ENCODE measurements at places on chromosomes 12 and 14.

DNA sequence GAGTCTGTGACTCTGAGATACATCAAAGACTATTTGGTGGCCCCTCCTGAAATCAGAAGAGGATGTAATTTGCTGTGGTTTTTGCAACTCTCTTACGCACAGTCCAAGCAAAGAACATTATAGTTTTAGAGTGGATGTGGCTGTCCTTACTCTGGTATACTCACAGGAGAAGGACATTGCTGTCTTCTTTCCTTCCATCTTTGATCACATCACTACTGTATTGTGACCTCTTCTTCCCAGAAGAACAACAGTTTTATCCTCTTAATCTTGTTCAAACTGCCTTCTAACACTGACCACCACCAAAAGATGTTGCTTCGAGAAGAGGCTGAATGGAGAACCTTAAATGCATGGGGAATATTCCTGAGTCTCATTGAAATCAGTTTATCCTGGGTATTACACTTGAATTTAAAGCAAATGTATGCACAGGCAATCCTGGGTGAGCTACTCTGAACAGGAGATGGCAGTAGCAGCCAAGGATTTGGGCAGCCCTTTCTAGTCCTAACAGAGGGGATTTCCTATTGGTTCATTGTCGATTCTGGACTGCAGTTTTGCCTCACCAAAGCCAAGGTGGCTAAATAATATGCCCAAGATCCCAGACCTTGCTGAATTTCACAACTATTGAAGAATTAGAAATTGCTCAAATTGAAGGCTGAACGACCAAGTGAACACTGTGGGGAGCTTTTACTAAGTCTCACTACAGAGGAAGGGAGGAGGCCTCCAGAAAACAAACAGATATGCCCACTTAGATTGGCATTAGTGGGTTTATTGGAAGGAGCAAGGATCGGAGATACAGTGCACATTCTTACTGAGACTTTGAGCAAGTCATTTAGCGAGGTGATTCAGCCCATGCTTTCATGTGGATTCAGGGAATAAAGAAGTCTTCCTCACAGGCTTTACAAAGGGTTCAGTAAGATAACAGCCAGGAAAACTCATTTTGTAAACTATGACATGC lies 282.8 kb downstream of the PAWR start:
- no peak for DNase-seq

DNA sequence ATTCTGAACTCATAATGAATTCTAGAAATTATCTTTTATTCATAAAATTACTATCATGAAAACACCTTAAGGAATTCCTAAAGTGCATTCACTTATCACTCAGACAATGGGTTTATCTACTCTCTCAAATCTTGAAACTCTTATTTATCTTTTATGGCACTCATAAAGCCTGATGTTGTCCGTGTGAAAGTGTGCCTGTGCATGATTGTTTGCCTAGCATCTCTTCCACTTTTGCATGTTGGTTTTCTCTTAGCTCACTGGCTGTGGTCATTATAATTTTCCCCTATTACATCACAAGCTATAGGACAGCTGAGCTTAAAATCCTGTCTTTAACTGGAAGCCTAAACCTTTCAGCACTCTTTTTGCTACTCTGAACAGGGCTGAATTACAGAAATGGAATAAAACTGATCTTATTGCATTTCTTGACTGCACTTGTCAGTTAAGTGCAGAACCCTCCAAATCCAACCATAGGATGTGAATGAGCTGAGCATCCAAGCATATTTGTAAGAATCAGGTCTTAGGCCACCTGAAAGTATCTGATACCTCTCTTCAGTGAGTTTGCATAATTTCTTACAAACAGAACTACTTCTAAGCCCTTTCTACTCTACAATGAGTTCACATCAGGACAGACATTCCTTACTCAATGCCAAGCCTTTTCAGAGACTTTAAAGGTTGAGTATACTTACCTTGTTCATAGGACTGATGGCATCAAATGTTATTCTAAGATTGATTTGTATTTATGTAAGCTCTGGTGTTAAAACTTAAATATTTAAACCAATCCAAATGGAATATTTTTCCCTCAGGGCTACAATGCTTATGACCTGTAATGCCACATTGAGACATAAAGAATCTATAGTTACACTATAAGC lies 221.2 kb upstream of the KITLG start:
- no peak for DNase-seq

GRCh38 chr14:73753124-73753886 lies 39.1 kb upstream of the PNMA1 start:
- no peak for DNase-seq

GRCh38 chr14:92988786-92989755 lies 66.1 kb downstream of the CHGA start:
- no peak for DNase-seq

DNA sequence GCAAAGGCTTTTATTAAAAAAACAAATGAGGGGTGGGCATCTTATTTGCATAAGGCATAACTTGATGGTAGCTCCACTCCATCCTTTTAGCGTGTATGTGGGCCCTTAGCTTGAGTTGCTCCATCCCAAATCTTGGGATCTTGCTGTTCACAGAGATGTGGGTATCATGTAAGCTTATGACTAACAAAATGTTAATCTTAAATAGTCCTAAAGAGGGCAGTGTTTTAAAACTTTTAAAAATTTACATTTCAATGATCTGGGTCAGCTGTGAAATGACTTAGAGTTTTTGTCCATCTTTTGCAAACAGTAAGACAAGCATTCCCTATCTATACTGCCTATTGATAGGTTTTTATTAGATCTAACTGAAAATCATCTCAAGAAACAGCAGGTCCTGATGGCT lies 86.0 kb downstream of the SLCO1A2 start:
- no peak for DNase-seq

All from stimulated activated CD8-positive, alpha-beta memory T cell treated with anti-CD3 and anti-CD28 coated beads, Interleukin-12 subunit alpha, Interleukin-12 subunit beta, amount 100 ng/mL, for 4 hours (primary cell).